ENCODE measurements at places on chromosomes 5 and 9.

GRCh38 chr5:74092766-74093165 lies 466.8 kb downstream of the ARHGEF28 start:
- no peak for DNase-seq

- DNase-seq, result no peak
Measured at GRCh38 chr5:65076251-65076869, 307.6 kb downstream of the CWC27 start.

GRCh38 chr9:93624431-93624834 lies 48.0 kb downstream of the PHF2 start:
- DNase-seq, result no peak

DNA sequence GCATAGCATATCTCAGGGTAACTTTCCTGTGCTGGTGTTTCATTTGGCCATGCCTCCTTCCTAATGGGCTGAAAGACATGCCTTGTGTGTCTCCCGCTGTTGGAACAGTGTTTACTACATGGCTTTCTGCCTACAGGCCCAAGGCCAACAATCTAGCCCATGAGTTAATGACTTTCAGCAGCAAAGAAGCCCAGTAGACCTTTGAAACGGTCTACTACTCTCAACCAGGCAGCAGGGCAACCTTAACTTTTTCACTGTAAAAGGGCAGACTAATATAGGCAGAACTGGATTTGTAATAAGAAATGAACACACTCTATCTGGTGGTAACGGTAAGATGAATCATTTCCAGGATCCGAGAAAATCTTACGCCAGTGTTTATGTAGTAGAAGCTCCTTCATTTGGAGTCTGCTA lies 21.0 kb downstream of the C5orf15 start:
- no peak for DNase-seq

DNA sequence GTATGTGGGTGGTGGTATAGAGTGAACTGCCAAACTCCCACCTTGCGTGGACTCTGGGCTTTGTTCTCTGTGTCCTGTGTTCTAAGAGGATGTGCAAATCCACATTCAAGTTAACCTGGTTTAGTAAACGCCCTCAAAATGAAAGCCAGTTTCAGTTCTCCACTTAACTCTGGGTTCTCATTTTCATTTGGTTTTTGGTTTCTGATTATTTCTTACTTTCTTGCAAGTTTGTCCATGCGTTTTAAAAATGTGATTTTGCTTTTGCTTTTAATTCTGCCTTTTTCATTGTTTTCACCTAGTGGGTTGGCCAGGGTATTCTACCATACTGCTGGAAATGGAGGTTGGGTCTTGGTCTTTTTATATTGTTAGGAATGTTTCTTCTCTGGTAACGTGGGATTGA lies 38.2 kb downstream of the GALNT10 start:
- DNase-seq, result no peak

- DNase-seq, result no peak
Measured at GRCh38 chr5:112718344-112718743, 19.3 kb upstream of the APC start.

- no peak for DNase-seq
Measured at GRCh38 chr5:106476630-106477029, 1194.1 kb downstream of the EFNA5 start.

DNA sequence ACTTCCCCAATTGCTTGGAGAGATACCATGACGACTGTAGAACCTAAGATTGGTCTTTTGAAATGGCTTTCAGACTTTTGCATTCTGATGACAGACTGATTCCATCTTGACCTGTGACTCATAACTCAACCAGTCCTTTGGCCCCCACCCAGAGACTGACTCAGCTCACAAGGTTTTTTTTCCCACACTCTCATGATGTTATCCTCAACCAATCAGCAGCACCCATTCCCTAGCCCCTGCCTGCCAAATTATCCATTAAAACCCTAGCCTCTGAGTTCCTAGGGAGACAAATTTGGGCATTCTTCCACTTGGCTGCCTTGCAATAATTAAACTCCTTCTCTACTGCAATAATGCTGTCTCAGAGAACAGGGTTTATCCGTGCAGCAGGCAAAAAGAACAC lies 1263.3 kb upstream of the CDH9 start:
- peak; percentile 41 for DNase-seq

DNA sequence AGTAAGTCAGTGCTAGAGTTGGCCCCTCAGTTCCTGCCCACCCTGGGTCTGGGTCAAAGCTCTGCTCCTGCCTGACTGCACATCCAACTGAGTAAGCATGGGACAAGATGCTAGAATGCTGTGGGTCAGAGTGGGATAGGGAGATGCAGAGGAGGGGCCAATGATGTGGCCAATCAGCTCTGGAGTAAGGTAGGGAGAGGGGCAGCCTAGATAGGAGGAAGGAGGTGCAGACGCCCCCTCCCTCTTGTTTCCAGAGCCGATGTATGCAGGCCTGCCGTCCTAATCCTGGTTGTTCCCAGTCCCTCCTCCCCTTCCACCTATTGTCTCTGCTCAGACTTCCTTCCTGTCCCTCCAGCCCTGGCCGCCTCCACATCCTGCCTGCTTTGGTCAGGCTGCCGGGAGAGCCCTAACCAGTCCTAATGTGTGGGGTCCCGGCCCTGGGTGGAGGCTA lies 1.3 kb downstream of the ARAP3 start:
- no peak for DNase-seq

- no peak for DNase-seq
Measured at GRCh38 chr5:154303133-154303532, 112.6 kb downstream of the GALNT10 start.

DNA sequence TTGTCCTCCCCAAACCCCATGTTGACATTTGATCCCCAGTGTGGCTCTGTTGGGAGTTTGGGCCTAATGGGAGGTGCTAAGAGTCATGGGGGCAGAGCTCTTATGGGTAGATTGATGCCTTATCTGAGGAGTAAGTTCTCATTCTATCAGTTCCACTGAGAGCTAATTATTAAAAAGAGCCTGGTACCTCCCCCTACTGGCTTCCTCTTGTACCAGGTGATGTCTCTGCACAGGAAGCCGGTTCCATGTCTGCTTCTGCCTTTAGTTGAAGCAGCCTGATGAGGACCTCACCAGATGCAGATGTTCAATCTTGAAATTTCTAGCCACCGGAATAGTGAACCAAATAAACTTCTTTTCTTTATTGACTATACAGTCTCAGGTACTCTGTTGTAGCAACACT lies 10.8 kb downstream of the GABRB2 start:
- no peak for DNase-seq

- no peak for DNase-seq
Measured at GRCh38 chr5:168580227-168580508, 1.0 kb upstream of the PANK3 start.

GRCh38 chr5:56024810-56025150 lies 30.0 kb upstream of the IL6ST start:
- DNase-seq, result no peak

GRCh38 chr5:94725142-94725541 lies 106.7 kb downstream of the SLF1 start:
- DNase-seq, result no peak

- DNase-seq, result no peak
Measured at GRCh38 chr5:158874792-158875191, 224.9 kb downstream of the EBF1 start.

DNA sequence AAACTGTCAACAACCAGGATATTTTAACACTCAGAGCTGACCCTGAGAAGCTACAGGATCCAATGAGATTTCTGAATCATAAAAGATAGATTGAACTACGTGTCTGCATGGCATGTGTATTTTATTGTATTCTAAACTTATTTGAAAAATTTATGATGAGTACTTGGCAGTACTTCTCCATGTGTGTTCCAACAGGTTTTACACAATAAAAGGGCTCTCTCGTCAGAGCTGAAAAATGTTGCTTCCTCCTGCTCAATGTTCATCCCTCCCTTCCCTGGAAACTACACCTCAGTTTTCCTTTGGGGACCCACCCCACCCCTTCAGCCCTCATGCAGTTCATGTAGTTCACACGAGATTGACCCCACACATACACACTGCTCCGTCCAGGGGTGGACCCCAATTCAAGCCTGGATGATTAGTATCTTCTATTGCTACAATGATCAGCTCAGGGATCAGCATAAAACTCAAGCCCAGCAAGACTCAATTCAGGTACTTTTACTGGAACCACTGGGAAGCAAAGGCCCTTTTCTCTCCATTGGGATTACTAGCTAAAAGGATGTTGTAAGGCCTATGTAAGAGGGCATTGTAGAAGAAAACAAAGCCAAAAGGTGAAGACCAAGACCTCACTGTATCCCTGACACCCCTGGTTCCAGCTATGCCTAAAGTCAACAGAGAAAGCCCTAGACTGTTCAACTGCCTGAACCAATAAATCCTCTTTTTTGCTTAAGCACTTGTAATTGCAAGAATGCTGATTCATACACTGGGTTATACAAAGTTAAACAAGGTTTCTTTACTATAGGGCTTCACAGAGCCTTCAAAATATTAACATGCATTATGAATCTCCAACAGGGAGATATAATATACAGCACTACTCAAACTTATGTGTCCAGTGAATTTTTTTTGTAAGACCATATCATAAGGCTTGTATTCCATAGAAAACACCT lies 112.6 kb downstream of the SAXO1 start:
- DNase-seq, result peak; percentile 22

- DNase-seq, result no peak
Measured at GRCh38 chr5:20248118-20248517, 260.1 kb upstream of the CDH18 start.

GRCh38 chr5:58940446-58940845 lies 357.6 kb downstream of the RAB3C start:
- DNase-seq, result no peak

GRCh38 chr5:71714911-71715310 lies 4.2 kb upstream of the CARTPT start:
- DNase-seq, result no peak

GRCh38 chr5:110899566-110900412 lies 161.0 kb downstream of the SLC25A46 start:
- no peak for DNase-seq

- no peak for DNase-seq
Measured at GRCh38 chr9:6126377-6126776, 89.2 kb upstream of the IL33 start.
